T47D (cell line): ENCODE measurements at places on chromosomes 1 and 21.

GRCh38 chr1:108079440-108080025, 114.6 kb upstream of the VAV3 start:
- DNase-seq: no peak

- DNase-seq: no peak
These were observed 22.5 kb upstream of the KCNE1 start for GRCh38 chr21:34534522-34534921.

- no peak for DNase-seq
These were observed 181.4 kb upstream of the L1TD1 start for GRCh38 chr1:62013264-62013663.

GRCh38 chr1:55588309-55588708, 373.1 kb upstream of the USP24 start:
- DNase-seq: no peak

- no peak for DNase-seq
These were observed 9.4 kb downstream of the DYRK1A start for GRCh38 chr21:37375866-37376574.

DNA sequence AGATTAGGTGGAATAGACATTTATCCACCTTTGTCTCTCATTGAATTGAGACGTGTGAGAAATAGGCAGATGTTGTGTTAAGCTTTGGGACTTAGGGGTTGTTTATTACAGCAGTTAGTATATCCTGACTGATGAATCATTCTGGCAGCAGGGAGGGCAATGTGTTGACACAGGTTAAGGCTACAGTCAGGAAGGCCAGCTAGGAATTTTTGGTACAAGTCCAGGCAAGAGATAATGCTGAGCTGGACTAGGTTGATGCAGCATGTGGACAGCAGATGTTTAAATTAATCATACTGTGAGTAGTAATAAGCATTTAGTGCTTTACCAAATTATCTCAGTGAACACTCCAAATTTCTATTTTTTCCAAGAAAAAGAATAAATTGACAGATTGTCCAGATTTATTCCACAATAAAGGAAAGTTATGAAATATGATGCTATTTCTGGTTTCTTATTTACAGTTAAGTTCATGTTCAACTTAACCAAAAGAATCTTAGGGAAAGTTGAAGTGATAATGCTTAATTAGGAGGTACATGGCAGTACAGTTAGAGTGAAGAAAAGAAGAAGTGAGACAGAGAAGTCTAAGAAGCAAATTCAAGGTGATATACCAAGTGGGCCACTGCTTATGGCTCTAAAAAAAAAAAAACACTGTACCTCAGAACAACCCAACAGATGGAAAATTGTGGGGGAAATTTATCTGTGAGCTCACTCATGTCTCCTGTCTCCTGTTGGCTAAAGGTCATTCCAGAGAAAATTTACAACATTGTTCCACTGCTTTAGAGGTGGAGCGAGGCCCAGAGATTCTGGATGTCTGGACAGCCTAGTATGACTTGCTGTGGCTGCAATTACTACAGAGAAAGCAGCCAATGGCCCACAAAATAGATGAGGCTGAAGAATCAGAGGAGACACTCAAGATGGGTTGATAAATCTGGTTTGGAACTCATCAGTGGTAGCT, 102.7 kb upstream of the C21orf91 start:
- no peak for DNase-seq
